AG04449 (cell line): ENCODE measurements at places on chromosomes 4 and X.

GRCh38 chr4:27027428-27027827 lies 166.8 kb downstream of the STIM2 start:
- DNase-seq, result no peak

GRCh38 chrX:17655211-17656034 lies 81.9 kb upstream of the SCML1 start:
- DNase-seq, result no peak

- no peak for DNase-seq
Measured at GRCh38 chr4:102868153-102868780, 525 bp upstream of the CISD2 start.

DNA sequence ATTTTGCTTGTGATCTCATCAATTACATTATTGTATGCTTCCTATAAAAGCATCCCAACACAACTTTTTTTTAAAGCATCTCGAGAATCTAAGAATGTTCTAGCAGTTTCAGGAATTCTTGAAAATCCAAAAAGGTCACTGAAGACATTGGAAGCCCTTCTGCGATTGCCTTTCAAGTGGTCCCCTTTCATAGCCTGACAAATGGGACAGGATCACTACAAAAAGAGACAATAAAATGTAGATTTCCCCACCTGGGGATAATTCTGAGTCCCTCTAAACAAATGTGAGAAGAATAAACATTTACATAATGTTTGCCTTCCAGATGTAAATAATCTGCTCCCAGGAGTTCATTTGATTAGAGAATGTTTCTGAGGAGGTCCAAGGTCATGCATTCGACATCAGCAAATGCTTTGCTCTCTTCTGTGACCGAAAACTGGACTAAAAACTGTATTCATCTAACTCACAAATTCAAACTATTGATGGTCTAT lies 116.0 kb downstream of the COL25A1 start:
- no peak for DNase-seq

GRCh38 chr4:77795326-77795725 lies 23.8 kb downstream of the CNOT6L start:
- no peak for DNase-seq

DNA sequence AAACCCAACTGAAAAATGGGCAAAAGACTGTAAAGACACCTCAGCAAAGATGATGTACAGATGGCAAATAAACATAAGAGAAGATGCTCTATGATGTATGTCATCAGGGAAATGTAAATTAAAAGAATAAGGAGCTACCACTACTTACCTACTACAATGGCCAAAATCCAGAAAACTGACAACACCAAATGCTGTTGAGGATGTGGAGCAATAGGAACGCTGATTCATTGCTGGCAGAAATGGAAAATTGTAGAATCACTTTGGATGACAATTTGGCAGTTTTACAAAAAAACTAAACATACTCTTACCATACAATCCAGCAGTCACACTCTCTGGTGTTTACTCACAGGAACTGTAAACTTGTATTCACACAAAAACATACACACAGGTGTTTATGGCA lies 222.3 kb upstream of the LDB2 start:
- DNase-seq, result no peak

DNA sequence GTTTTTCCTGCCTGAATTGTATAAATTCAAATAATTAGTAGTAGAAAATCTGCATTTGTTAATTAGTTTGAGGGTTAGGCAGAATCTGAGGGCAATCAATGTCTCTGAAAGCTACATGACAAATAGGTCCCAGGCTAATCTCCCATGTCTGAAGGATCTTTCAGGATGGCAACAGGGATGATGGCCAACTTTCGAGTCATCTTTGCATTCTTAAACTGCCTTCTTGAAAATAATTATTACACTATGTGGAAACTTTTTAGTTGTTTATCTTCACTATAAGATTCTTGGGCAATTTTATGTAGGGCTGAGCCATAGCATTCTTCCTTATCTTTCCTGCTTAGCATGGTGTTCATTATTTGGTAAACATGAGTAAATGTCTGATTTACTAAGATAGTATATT lies 490.3 kb upstream of the EPHA5 start:
- DNase-seq, result no peak

DNA sequence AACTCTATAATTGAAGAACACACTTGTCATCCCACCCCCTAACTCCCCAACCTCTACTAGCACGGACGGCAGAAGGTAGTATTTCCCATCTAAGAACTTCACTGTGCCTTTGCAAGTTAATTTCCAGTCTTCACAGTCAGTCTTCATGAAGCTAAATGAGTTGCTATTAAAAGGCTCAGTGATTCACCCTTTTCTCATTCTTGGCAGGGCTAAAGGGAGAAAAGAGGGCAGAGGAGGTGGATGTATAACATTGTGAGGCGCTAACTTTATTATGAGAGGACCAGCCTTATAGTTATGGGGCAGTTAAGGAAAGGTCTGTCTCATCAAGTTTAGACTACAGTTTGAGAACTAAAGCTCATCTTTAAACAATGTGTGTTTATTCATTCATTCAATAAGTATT lies 161.0 kb upstream of the S100G start:
- DNase-seq, result no peak

- DNase-seq, result no peak
Measured at GRCh38 chrX:111020283-111020682, 75.7 kb upstream of the PAK3 start.

DNA sequence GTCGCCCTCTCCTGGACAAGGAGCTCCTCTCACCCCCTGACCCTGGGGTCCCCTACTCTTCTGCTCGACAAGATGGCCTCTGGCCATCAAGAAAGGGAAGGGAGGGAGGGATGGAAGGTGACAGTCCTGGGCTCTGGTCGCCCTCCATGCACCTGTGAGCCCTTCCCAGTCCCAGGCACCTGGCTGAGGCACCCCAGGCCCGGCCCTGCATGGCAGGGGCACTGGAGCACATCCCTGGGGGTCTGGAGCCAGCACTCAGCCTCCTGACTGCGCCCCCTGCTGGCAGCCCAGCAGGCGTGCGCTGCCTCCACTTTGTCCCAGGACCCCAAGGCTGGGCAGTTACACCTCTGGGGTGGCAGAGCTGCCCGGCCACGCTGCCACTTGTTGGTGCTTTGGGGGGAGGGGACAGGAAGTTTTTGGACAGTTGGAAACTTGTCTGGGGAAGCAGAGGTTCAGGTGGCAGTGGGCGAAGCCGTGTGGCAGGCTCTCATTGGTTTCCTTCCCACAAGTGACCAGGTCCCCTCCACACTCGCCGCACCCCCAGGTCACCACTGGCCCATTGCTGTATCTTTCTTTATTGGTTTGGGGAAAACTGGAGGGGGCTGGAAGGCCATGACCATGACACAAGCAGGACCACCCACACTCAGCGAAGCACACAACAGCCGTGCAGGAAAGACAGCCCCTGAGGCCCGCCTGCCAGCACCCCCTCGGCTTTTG lies 4.3 kb downstream of the PNCK start:
- DNase-seq, result no peak

DNA sequence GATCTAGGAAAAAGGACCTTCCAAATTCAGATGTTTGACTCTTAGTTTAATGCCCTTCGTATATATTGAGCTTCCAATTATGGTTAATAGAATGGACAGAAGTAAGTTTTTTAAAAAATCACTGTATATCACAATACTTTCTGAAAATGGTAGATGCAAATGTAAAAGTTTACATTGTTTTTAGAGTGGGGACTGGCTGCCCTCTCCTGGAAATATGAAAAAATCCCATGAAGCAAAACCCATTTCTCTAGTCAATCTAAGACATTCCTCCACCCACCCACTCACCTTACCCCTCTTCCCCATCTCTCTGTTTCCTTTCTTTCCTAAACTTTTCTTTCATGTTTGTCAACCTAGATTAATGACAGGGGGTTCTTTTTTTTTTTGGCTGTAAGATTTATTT lies 134.5 kb downstream of the ARHGAP6 start:
- no peak for DNase-seq

DNA sequence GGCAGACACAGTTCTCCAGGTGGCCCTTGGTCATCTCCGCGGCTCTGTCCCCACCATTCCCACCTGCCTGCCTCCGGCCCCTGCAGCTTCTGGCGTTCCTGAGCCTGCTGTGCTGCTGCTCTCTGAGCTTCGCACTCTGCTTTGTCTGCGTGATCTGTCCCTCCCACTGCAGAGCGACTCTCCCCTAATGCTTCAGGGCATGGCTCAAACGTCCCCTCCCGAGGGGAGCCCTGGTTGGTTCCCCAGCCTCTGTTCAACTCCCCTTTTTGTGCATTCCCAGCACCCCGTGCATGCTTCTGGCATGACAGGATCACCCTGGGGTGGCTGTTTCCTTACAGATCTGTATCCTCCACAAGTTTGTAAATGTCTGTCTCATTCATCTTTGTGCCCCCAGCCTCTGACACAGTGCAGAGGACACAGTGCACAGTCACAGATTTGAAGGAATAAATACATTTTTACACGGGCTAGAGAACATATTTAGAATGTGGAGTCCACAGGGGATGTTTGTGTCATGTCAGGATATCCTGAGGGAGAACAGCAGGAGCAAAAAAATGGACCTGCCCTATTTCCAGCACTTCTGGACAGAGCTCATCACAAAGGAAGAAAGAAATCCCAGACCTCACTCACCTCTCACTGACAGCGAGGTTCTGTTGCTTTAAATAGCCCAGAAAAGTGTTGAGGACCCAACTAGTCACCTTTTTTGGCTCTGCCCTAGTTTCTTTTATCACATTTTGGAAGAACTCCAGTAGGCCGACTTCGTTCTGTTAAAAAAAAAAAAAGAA lies 72.6 kb downstream of the GATB start:
- no peak for DNase-seq
